ENCODE measurements at places on chromosomes 2 and 18.

DNA sequence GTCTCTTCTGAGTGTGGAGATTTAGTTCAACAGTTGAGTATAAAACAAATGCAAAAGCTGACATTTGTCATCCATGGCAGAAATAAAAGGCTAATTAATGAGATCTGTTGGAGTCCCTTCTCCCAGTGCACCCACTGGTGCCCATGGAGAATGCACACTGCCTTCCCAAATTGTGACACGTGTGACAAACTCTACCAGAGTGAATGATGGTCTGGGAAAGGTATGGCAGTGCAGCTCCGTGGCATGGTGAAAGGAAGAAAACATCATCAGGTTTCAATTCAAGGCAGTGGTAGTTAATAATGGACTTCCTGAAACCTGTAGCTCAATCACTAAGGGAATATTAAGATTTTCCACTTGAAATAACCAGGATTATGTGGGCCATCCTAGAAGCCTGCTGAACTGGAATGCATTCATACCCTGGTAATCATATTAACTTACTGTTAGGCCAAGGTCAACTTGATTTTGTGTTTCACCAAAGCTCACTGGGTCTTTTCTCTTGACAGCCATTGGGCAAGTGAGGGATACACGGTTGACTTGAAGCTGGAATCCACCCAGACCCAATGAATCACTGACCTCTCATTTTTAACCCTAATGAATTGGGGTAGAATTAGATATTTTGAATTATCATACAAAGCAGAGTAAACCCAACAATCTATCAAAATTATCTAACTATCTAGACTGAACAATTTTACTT, 167.6 kb downstream of the AFF3 start:
- DNase-seq: no peak

DNA sequence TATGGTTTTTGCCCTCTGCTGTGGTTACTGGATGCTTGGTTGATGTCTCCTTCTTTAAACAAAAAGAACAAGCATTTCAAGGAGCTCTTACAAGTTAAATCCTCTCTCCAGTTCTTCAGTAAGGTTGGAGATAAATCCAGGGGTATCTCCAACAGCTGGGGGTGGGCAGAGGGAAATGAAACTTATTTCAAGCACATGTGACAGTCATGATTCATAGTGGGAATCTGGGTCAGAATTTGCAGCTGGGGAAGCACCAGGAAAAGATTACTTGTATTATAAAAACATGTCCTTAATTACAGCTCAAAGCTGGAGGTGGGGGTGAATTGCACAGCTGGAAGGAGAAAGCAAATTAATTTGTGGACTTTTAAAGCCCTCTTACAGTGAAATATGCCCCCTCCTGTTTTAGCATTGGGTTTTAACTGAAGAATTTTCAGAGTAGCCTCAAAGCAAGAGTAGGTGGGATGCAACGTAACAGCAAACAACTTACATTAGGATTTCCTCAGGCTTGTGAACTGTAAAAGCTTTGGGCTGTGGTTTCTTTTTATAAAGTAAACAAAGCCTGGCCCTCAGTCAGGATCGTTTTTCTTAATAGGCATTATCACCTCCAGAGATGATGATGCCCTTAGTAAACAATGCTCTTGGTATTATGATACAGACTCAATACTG, 596.4 kb downstream of the NYAP2 start:
- no peak for DNase-seq

- DNase-seq: no peak
These were observed 555.5 kb upstream of the TNP1 start for GRCh38 chr2:217415316-217415715.

GRCh38 chr2:59824314-59824713, 729.1 kb downstream of the BCL11A start:
- no peak for DNase-seq

- DNase-seq: no peak
These were observed 19.6 kb upstream of the DNAH7 start for GRCh38 chr2:196088203-196088602.

Data from GM10248 (cell line).